Osteoblast (primary cell): ENCODE measurements at places on chromosomes 12 and 14.

DNA sequence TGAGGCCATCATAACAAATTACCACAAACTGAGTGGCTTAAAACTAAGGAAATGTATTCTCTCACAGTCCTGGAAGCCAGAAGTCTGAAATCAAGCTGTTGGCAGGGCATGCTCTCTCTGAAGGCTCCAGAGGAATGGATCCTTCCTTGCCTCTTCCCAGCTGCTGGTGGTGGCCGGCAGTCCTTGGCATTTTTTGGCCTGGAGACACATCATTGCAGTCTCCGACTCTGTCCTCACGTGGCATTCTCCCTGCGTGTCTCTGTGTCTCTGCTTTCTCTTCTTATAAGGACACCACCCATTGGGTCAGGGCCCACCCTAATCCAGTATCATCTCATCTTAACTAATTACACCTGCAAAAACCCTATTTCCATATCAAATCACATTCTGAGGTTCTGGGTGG lies 206.1 kb downstream of the SLC41A2 start:
- no peak for DNase-seq

DNA sequence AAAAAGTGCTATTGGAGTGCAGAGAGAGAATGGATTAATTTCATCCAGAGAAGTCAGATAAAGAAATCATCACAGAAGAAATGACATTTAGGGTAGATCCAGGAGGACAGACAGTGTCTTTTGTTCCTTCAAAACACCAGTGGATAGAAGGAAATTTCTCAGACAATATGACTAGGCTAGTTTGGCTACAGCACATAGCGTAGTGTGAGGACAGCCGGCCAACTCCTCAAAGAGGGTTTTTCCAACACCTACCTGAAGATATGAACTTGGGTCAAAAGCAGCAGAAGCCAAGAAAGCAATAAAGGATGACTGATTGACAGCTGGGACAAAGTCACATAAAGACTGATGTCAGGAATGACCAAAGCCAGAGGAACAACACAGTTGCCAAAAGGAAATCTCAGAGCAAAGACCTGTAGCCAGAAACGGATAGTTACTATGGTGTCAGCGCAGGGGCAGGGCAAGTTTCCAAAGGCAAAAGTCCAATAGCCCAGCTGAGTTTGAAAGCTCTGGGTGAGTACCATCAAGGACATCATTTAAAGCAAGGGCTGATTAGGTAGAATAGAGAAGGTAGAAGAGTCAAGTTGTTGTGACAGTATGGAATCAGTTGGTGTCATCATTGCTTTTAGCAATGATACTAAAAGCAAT lies 58.7 kb upstream of the PDE3A start:
- DNase-seq = no peak

DNA sequence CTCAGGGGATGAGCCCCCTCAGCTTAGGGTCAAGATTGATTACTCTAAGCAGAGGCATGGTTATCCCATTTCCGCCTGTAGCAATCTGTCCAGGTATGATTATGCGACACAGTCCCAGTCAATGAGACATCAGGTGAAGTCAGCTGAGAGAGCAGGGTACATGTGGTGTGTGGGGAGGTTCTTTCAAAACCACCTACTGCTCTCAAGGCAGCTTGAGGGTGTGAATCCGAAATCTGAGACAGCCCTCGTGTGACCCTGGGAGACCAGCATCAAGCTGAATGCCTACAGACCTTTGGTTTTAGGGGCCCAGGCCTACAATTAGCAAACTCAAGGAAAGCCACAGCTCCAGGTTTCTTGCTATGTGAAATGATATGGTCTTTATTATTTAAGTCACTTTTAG lies 275.7 kb downstream of the ITPR2 start:
- no peak for DNase-seq

- DNase-seq = no peak
Measured at GRCh38 chr12:112716099-112717093, 75.2 kb upstream of the RPH3A start.

DNA sequence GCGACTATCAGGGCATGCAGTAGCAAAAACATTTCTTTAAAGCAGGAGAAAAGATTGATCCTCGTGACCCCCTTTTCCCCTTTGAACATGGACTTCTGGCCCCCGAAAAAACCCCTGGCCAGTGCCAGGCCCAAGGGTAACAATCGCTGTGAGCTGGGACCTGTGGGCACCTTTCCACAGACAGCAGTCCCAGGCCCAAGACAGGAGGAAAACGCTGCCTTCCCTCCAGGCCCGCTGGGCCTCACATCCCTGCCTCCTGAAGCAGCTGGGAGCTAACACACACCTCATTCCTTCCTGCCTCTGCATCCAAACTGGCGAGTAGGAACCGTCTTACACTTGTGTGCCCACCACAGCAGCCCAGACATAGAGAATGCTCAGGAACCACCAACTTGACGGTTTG lies 1.2 kb downstream of the VWF start:
- no peak for DNase-seq

DNA sequence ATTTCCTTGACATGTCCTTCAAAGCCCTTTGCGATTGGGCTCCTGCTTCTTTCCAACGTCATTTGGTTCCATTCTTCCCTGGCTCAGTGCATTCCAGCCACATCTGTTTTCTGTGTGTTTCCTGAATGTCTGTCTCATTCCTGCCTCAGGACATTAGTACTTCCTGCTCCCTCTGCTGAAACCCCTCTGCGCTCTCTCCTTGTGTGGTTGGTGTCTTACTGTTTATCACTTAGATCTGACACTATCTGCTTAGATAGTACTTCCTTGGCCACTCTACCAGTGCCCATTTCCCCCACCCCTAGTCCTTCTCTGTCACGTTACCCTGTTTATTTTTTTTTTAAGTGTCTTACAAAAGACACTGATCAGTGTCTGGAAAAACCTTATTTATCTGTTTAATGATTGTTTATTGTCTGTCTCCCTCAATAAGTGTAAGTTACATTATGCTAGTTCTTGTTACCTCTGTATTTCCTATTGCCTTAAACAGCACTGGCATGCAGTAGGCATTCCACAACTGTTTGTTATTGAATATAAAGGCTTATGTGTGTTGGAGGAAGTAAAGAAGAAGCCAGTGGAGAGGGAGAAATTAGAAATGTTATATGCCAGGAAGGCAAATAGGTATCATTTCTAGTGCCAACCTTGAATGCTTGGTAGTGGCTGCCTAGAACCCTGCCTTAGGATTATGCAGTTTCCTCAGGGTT lies 21.5 kb downstream of the DYRK2 start:
- no peak for DNase-seq

DNA sequence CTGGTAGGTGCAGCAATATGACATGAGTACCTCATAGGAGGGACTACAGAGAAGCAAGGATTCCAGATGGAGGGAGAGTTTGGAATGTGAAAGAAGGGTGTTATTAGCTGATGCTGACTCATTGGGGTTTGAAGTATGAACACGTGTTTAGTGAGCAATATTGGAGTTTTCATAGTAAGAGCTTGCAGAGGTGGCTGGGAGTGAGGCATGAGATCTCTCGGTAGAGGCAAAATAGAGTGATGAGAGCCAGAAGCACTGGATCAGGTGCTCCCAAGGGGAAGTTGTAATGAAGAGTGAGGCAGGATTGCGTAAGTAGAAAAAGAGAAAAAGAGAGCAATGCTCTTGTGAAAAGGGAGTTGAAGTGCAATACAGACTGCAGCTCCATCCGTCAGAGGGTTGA lies 42.1 kb downstream of the MGST1 start:
- peak; percentile 13 for DNase-seq

GRCh38 chr14:34172550-34173368 lies 221.9 kb upstream of the EGLN3 start:
- no peak for DNase-seq

- DNase-seq = no peak
Measured at GRCh38 chr12:27338473-27338872, 5.8 kb downstream of the BMAL2 start.

- DNase-seq = no peak
Measured at GRCh38 chr12:124111006-124111405, 138.0 kb downstream of the ZNF664 start.

GRCh38 chr12:65941388-65941787 lies 117.1 kb downstream of the HMGA2 start:
- DNase-seq = no peak

DNA sequence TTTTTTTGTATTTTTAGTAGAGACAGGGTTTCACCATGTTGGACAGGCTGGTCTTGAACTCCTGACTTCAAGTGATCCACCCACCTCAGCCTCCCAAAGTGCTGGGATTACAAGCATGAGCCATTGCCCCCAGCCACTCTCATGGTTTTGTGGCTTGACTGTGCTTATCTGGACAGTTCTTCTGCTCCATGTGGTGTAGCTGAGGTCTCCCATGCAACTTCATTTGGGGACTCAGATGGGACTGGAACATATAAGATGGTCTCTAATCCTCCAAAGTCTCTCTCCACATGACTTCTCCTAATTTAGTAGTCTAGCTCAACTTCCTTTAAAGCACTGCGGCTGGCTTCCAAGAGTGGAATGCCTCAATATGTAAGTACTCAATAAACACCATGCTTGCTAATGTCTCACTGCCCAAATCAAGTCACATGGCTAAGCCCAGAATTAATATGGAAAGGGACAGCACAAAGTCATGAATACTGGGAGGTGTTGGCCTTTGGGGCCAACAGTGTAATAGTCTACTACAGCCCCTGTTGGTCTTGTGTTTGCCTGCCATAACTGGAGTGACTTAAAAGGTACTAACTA lies 7.4 kb downstream of the INHBC start:
- no peak for DNase-seq

DNA sequence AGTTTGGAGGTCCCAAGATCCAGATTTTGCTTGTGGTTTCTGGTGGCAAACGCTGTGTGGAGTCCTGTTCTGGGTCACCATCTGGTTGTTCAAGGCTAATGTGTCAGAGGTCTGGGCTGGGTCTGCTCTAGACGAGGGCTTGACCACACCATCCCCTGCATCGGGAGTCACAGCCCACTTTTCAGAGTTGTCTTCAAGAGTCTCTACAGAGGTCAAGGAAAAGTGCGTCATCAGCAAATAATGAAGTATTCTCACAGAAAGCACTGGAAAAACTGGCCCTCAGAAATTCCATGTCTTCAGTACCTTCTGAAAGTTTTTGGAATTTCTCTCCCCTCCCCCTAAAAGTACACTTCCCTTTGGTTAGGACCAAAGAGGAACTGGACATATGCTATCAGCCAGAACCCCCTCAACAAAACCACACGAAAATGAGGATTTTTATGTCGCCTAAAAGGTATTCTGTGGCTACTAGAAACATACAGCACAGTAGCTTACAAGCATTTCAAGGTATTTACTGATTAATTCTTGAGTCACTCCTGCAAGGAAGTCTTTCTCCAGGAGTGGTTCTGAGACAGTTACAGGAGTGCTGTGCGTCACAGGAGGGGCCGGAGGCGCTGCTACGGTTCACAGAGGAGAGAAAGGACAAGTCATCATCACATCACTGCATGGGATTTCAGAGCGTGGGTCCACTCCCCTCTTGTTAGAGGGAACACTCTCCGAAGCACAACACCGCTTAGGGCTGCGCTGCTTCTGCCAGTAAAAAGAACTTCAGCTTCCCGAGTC lies 35.4 kb downstream of the RAD52 start:
- DNase-seq = peak; percentile 81

GRCh38 chr14:35112641-35113040 lies 9.1 kb downstream of the PPP2R3C start:
- DNase-seq = no peak

- DNase-seq = no peak
Measured at GRCh38 chr12:13230500-13230899, 34.0 kb downstream of the EMP1 start.

DNA sequence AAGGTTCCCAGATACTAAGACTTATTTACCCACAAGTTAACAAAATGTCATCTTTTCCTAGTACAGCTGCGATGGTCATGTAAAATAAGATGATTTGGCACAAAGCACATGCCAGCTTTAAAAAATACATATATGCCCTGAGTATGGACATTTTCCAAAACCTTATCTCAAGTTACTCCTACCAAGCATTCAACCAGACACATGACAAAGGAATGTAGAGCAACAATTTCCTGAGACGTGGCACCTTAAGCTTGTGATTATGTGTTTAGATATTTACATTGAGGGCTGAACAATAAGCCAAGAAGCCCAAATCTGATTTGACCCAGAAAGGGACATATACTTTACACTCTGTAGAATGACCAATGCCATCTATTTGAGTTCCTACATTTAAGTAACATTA lies 24.5 kb upstream of the OVCH1 start:
- no peak for DNase-seq

DNA sequence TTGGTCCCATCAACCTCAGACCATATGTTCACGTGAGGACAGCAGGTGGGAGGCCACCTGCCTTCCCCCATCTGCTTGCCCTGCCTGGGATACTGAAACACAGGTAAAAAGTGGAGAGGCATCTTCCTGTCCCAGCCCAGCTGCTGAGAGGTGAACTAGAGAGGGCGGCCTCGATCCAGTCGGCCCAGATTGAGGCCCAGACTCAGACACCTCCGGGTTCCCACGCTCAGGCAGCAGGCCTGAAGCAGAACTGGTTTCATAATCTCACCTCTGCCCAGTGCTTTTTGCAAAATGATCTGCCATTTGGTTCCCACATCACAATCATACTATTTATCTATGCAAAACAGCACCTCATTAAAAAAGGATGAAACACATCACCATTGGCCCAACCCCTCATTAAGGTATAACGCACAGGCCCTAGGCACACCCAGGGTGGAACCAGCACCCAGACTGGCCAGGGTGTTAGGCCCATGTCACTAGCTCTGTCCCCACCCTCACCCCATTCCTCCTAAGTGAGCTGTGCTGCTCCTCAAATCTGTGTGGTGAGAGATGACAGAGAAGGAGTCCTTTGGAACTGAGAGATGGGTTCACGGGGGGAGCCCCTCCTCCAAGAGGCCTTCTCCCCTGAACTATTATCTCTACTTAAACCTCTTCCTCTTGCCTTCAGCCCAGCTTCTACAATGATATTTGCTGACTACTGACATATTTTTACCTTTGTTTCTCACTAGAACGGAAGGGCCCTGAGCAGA lies 81.1 kb downstream of the ZFP36L1 start:
- no peak for DNase-seq

DNA sequence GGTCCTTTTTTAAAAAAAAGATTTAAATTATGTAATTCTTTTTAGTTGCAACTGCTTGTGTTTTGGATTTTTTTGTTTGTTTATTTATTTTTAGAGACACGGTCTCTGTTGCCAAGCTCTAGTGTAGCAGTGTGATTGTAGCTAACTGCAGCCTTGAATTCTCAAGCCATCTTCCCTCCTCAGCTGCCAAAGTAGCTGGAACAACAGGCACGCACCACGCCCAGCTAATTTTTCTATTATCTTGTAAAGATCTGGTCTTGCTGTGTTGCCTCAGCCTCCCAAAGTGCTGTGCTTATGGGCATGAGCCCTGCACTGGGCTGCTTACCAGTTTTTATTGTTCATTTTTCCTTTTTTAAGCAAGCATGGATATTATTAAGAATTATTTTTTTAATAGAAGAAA lies 10.6 kb upstream of the ART4 start:
- DNase-seq = no peak

DNA sequence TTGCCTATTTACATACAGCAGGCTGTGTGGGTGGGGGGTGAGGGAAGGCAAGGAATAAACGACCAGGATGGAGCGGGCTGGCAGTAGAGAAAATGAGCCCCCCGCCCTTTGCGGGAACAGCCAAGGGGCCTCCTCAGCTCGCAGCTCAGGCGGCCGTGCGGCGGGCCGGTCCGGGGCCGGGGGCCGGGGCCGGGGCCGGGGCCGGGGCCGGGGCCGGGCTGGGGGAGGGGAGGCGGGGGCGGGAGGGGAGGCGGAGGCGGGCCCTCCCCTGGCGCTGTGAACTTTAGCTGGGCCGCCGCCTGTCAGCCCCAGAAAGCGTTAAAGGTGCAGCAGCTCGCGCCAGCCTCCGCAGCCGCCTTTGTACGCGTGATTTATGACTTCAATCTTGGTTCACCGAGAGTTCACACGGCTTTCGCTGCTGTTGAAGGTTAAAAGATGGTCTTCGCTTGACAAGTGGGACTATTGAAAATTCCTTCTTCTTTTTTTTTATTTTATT lies 28.8 kb downstream of the HOXC4 start:
- DNase-seq = peak; percentile 84

GRCh38 chr14:24688030-24688658 lies 54.2 kb upstream of the GZMB start:
- DNase-seq = no peak
